ENCODE measurements at places on chromosomes 7 and 10. TPM values are rescaled to one million over a fixed set of nuclear protein-coding genes. Genes with fewer than 3 reads are reported as not detected.

Gene TUBB8
- total RNA-seq, result not detected

Gene HGF
- total RNA-seq, result 0.36 TPM

Gene CDK14
- total RNA-seq, result 3.0 TPM

Gene LRGUK
- 0.34 TPM for total RNA-seq

Gene NACAD
- total RNA-seq, result 0.33 TPM

Gene PRSS37
- not detected for total RNA-seq

Measured in melanocyte of skin (primary cell).